ENCODE measurements at places on chromosomes 13 and 19.

DNA sequence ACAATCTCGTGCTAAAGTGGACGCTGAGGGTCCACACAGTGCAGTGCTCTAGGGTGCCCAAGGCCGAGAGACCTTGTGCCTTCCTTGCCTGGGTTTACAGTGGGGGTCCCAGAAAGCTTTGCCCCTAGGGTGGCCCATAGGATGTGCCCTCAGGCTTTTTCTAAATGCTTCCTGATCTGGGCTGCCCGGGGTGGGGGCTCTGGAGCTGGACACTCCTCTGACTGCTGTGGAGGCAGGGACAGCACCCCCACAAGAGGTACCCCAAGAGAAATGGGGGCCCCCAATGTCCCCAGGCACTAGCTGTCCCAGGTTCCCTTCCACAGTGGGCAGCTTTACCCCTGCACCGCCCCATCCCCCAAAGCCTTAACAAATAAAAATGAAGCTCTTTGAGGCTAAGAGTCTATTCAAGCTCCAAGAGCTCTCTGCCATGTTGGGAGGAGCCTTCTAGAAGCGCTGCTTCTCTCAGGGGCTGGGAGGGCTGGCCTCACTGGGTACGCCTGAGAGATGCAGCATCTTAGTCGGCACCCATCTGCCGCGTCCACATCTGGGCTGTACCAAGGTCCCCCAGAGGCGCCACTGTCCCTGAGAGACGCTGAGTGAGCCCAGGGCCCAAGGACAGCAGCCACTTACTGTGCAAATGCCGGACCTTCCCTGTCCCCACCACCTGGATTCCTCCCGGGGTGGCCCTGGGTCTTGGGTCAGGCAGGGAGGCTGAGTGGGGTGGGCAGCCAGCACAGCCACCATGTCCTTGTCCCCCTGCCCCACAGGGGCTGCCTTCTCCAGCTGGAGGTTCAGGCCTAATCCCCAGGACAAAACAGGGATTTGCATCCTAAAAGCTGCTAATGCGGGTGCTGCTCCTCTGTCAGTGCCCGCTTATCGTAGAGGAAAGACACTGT lies 27.4 kb downstream of the CEBPA start:
- no peak for DNase-seq

DNA sequence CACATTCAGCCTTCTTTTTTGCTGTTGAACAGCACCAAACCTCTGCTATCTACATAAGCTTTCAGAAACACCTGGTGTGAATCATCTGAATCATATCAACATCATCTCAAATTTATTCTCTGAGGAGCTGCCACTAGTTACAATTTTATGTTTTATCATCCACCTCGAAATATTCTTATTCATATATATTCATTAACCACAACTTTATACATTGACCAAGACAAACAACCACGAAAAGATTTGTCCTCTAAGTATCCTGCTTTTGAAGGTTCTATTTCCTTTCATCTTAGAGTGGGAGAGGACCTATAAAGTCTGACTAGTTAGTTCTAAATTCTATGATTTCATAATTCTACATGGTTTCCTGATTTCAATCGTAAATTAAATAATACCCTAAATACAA lies 18.9 kb downstream of the ESD start:
- DNase-seq, result no peak

GRCh38 chr13:113022391-113022744 lies 53.4 kb downstream of the MCF2L start:
- no peak for DNase-seq

DNA sequence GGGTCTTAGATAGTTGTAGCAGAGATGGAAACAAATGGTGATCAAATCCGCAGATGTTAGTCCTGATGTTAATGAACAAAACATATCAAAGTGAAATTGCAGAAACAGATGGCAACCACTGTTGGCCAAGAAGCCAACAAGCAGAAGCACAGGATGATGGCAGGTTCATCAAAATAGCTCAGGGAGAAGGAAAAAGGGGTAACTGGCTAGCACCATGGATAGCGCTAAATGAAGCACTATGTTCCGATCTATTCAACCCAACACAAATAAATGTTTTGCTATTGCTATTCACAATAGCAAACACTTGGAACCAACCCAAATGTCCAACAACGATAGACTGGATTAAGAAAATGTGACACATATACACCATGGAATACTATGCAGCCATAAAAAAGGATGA lies 413.7 kb downstream of the FGF14 start:
- no peak for DNase-seq

- no peak for DNase-seq
Measured at GRCh38 chr19:50599427-50599826, 31.2 kb upstream of the LRRC4B start.

- no peak for DNase-seq
Measured at GRCh38 chr19:18226956-18227780, 930 bp upstream of the PDE4C start.

GRCh38 chr13:21917086-21918015 lies 246.5 kb downstream of the FGF9 start:
- no peak for DNase-seq

GRCh38 chr19:34416021-34416545 lies 11.9 kb downstream of the PDCD2L start:
- DNase-seq, result no peak

DNA sequence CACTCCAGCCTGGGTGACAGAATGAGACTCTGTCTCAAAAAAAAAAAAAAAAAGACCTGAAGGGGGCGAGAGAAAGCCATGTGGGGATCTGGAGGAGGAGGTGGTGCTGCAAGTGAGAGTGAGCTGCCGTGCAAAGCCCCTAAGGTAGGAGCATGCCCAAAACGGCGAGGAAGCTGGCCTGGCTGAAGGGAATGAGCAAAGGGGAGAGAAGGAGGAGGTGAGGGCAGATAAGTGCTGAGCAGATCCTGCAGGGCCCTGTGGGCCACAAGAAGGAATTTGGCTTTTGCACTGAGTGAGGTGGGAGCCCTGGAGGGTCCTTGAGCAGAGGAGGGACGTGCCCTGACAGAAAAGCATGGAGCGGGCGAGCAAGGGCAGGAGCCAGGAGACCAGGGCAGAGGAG lies 19.4 kb upstream of the ADGRE5 start:
- no peak for DNase-seq

GRCh38 chr13:46775385-46776107 lies 21.4 kb downstream of the ESD start:
- DNase-seq, result no peak

GRCh38 chr13:82766732-82767321 lies 1115.4 kb downstream of the SLITRK1 start:
- no peak for DNase-seq

GRCh38 chr13:32902874-32903273 lies 113.3 kb upstream of the KL start:
- no peak for DNase-seq

- no peak for DNase-seq
Measured at GRCh38 chr19:38284422-38284821, 19.6 kb upstream of the C19orf33 start.

DNA sequence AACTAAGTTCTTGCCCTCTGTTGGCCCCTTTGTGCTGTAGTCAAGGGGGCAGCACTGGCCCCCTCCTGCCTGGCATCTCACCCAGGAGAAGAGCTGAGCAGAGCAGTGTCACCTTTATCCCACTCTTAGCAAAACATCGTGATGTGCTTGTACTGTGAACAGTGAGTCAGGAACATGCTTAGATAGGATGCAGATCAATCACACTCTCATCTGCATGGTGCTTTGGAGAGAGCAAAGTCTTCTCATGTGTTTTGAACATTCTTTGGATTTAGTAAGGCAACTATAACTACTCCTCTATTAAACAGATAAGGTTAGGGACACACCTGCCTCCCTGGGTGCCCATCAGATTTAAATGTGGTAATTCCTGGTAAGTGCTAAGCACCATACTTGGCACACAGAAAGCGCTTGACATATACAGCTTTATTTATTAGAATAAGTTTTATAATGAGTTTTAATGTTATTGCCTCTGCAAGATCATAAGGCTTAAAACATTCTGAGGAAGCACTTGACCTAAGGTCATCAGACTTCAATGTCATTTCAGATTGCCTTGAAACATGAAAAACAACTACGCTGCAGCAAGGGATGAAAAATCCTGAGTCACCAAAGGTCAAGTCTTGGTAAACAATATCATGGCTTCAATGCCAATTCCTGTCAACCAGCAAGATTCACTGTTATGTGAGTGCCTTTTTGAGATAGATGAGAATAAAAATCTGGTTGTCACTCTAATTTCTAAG lies 82.4 kb upstream of the IRS2 start:
- DNase-seq, result no peak

- no peak for DNase-seq
Measured at GRCh38 chr13:111275995-111276618, 44.3 kb upstream of the TEX29 start.

- DNase-seq, result no peak
Measured at GRCh38 chr13:23621316-23621645, 51.1 kb downstream of the TNFRSF19 start.

DNA sequence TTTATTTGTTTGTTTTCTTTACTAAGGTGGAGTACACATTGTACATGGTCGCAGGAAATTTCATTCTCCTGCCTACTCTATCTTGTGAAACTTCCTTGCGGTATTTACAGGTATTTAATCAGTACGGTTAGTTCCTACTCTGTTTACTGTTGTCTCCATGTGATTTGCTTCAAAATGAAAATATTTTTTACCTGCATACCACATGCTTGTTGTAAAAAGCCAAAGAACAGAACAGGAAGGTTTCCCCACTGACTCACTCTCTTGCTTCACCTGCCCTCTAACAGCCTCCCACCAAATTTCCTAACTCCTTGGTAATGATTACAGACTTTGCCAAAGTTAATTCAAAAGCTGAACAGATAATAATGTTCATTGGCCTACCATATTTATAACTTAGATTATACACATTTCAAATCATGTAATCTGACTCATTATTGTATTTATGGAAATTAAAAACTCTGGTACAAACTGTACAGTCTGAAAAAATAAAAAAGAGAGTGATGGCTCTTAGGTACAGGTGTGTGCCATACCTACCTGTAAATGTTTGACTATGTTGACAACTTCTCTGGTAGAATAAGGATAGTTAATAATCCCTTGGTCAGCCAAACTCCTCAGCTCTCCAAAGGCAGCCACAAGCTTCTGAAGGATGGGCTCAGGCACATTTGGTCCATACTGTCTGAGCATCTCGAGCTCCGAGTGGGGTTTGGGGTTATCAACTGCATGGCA lies 239.9 kb downstream of the VWA8 start:
- DNase-seq, result no peak

DNA sequence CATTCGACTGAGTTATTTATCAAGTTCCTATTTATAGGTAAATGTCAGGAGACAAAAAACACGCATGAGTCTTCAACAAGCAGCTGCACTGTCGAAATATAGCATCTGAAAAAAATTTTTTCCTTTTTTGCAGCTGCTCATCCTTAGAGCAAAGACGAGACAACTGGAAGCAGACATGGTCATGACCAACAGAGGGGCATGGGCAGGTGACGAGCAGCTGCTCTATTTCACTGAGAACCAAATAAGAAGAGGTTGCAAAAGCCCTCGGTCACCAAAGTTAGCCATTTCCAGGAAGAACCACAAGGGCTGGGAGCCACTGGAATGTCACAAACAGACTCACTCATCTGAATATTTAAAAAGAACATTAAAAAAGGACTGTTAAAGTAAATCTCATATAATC lies 22.2 kb downstream of the SOHLH2 start:
- DNase-seq, result no peak

DNA sequence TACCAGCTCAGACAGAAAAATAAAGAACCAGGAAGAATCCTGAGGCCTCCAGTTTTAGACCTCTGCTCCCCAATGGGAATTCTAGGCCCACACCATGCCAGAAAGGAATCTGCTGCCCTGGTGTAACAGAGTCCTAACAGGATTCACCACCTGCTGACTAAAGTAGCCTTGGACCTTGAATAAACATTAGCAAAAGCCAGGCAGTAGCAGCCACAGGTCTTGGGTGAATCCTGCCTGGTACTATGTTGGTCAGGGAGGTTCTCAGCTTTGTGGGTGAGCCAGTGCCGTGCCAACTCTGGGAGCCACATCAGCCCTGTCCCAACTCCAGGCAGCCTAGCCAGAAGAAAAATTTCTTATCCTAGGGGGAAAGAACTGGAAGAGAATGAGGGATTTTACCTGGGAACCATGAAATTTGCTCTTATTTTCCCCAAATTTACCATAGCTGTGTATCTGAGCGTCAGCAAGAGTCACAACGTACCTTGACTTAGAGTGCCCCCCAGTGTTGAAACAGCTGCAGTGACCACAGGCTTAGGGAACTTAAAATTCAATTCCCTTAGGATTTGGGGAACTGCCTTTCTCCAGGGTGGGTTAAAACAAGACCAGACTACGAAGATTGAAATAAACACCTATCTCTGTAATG lies 1895.6 kb upstream of the PRR20A start:
- no peak for DNase-seq

DNA sequence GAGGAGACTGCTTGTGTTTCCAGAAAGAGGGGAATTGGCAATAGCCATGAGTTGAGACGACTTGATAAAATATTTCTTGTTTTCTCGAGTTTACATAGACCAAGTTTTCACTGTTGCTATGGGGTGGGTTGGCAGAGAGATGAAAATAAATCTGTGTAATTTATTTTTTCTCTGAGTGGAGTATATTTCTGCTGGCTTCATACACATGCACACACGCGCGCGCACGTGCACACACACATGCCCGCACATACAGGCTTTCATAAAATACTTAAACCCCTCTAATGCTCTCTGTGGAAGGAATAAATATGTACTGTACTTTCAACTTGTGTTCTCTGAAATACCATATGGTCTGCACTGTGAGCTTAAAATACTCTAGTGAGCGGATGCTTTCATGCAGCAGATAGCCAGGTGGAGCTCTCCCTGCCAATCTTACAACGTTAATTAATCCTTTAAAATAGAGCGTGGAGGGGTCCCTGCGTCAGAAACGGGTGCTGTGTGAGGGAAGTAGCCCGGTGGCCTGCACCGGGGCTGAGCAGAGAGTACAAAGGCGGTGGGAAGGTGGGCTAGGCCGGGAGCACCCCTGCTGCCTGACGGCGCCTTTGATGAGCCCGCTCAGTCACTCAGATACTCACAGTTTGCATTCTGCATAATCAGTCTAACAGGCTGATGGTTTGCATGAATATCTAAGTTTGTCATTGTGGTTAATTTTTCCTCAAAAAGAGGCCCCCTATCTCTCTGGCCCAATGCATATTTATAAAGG lies 44.1 kb downstream of the CCNE1 start:
- no peak for DNase-seq

GRCh38 chr13:44609137-44609536 lies 33.0 kb upstream of the TSC22D1 start:
- DNase-seq, result no peak

DNA sequence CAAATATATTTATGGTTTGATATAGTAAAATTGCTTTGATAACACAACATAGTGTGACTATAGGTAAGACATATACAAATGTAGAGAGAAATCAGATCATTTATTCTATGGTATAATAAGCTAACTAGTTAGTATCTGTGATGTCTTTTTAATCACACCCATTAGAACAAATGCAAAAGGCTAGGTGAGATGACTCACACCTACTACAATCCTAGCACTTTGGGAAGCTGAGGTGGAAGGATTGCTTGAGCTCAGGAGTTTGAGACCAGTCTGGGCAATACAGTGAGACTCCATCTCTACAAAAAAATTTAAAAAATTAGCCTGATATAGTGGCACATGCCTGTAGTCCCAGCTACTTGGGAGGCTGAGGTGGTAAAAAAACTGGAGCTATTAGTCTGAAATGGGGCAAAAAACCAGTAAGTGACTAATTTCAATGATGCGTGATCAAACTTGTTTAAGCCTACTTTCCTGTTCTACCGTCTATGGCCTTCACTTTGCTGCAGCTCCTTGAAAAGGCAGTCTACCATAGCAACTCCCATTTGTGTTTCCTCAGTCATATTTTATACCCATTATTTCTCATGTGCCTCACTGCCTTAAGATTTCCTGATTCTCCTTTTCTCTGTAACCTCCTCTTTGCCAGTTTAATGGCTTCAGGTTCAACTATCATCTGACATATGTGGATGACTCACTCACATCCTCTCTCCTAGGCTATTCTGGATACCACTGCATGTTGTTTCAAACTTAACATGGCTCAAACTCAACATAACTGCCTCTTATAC lies 12.5 kb downstream of the ALG5 start:
- DNase-seq, result no peak
